GM23248 (cell line): ENCODE measurements at places on chromosomes 11 and 22. TPM values are rescaled to one million over a fixed set of nuclear protein-coding genes. Genes with fewer than 3 reads are reported as not detected.

The ST14 gene
- total RNA-seq: not detected in 2 replicates

The PRAME gene
- total RNA-seq: not detected in 2 replicates

The NEFH gene
- 0.51 and 0.65 TPM in 2 replicates for total RNA-seq

The GP1BB gene
- 7.1 and 10.2 TPM in 2 replicates for total RNA-seq

The APOL3 gene
- 5.5 and 6.2 TPM in 2 replicates for total RNA-seq

The DEPDC7 gene
- 4.8 and 5.3 TPM in 2 replicates for total RNA-seq

The HPX gene
- total RNA-seq: 0.22 and 1.1 TPM in 2 replicates

GRCh38 chr11:46125284-46125683 lies 4.0 kb upstream of the PHF21A start:
- DNase-seq: no peak

DNA sequence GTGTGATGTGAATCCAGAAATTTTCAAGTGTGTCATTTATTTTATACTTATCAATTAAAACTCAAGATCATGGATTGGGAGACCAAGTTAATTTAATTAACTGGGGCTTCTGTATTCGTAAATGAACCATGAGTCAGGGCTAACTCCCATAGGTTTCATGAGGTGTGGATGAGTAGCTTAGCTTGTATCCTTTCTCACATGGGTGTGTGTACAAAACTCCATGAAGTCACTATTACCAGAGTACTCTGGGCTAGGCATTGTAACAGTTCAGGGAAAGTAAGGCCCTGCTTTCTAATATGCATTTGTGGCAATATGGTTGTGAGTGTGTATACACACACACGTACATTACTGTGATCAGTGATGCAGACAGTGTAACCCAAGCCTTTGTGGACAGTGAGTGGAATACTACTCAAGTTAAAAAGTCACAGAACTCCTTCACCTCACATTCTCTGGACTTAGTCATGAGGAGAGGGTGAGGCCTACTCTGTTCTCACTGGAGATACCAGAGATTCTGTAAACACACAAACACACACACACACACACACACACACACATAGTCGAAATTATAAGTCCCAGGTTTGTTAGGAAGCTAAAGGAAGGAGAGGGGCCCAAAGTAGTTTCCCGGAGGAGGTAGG lies 3.5 kb downstream of the CNTF start:
- DNase-seq: peak; percentile 52

- peak; percentile 16 for DNase-seq
Observed at GRCh38 chr11:43366677-43367076, 8.0 kb downstream of the TTC17 start.

DNA sequence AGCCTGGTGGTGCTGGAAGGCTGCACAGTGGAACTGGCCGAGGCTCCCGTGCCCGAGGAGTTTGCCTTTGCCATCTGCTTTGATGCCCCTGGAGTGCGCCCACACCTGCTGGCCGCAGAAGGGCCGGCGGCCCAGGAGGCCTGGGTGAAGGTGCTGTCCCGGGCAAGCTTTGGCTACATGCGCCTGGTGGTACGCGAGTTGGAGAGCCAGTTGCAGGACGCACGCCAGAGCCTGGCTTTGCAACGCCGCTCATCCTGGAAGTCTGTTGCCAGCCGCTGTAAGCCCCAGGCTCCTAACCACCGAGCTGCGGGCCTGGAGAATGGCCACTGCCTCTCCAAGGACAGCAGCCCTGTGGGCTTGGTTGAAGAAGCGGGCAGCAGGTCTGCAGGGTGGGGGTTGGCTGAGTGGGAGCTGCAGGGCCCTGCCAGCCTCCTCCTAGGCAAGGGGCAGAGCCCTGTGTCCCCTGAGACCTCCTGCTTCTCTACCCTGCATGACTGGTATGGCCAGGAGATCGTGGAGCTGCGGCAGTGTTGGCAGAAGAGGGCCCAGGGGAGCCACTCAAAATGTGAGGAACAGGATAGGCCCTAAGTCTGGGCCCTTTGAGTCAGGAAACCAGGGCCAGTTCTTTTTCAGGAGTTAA lies 1.9 kb upstream of the SMDT1 start:
- no peak for DNase-seq

GRCh38 chr11:33379947-33380346 lies 122.8 kb downstream of the HIPK3 start:
- DNase-seq: no peak

DNA sequence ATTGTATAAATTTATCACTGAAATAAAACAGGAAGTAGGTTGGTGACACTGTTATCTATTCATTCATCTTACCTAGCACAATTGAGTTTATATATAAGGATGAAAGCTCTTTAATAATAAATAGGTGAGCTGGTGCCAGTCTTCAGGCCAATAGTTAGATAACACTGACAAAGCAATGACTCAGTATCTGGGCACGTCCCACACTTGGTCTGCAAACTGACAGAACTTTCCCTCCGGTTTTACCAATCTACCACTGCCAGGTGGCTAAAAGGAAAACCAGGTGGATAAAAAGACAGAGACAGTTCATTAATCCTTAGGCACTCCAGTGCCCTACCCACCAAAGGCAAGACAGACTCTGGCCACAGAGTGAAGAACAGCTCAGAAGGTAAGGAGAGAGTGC lies 17.6 kb downstream of the DDB1 start:
- no peak for DNase-seq

DNA sequence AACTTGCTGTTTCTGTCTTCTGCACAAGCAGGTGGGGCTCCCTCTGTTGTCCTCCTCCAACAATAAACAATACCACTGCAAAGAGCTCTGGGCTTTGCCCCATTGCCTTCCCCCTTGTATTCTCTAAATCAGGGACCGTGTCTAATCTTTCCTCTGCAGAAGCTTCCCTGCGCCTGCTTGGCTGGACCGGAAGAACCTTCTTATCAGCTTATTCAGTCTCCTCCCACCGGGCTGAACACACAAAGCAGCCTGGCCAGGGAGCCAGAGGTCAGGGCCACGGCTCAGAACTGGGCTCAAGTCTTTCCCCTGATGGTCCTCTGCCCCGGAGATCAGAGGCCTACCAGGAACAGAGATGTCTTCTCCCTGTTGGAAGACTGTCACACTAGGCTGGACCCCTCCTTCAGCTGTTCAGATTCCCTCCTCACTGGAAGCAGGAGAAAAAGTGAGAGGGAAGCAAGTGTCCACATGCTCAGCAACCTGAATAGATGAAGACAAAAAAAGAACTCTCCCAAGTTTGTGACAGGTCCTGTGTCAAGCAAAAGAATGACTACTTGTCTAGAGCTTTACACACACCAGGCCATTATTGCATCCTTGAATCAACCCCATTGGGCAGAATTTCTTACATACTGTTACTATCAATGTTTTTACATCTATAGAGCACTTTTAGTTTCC lies 63.7 kb downstream of the RAB30 start:
- no peak for DNase-seq

- DNase-seq: no peak
Observed at GRCh38 chr11:65474864-65475263, 24.0 kb upstream of the MALAT1 start.

DNA sequence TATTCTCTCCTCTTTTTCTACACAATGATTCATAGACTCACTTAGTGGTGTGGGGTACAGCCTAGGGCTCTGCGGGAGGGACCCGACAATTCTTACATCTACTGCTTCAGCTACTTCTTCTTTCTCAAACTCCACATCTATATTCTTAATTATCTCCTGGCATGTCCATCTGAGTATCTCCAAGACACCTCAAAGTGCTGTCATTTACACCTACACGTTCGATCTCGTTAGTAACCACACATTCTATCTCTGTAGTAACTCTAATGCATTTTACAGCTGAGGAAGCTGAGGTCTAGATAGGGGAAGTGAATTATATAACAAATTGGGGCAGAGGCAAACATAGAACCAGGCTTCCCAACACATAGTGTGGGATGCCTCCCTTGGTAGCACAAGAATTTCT lies 27.7 kb upstream of the RRM1 start:
- DNase-seq: no peak

- no peak for DNase-seq
Observed at GRCh38 chr22:33570110-33570509, 350.2 kb downstream of the LARGE1 start.

DNA sequence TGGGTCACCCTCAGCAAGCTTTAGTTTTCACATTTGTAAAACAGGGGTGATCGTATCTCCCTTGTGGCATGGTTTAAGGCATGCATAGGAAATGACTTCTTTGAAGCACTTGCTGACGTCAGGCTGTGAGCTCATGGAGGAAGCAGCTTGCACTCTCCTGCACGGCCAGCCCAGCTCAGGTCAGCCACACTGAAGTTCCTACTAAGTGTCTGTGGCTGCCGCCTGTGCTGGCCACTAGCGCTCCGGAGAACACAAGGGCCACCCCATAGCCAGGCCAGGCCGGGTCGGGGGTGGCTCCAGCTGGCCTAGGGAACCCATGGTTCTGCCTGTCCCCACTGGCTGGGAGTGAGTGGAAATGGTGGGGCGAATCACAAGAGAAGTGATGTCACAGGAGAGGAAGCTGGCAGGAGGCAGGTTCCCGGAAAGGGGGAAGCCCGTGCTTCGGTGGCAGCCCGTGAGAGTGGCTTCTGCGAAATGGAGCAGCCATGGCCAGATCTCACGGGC lies 28.2 kb downstream of the KCTD17 start:
- peak; percentile 59 for DNase-seq

GRCh38 chr22:17633217-17633997 lies 4.9 kb upstream of the ATP6V1E1 start:
- peak; percentile 67 for DNase-seq

DNA sequence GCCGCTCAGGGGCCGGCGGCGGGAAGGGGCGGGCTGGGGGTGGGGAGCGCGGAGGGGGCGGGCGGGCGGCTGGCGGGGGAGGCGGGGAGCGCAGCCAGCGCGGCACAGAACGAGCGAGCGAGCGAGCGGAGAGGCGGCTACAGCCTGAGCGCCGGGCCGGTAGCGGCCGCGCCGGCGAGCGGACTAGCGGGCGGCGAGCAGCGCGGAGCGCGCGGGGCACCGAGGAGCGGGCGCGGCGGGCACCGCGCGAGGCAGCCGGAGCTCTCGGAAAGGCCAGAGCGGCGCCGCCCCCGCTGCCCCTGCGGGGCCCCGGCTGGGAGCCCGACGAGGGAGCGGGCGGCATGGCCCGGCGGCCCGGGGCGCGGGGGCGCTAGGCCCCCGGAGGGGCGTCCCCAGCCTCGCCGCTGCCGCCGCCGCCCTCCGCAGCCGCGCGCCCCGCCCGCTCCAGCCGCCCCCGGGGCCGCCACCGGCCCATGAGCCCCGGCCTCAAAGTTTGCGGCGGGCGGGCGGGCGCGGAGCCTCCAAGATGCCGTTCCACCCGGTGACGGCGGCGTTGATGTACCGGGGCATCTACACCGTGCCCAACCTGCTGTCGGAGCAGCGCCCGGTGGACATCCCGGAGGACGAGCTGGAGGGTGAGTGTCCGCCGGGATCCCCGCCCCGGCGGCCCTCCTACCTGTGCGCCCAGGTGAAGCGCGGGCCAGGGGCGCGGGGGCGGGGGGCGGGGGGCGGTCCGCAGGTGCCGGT lies at the start of gene CABP7:
Gene CABP7, plus strand, starts transcription at position 105 of the 747 bp plus-strand sequence. Its CDS starts 422 bp downstream, at position 527.
- peak; percentile 33 for DNase-seq

DNA sequence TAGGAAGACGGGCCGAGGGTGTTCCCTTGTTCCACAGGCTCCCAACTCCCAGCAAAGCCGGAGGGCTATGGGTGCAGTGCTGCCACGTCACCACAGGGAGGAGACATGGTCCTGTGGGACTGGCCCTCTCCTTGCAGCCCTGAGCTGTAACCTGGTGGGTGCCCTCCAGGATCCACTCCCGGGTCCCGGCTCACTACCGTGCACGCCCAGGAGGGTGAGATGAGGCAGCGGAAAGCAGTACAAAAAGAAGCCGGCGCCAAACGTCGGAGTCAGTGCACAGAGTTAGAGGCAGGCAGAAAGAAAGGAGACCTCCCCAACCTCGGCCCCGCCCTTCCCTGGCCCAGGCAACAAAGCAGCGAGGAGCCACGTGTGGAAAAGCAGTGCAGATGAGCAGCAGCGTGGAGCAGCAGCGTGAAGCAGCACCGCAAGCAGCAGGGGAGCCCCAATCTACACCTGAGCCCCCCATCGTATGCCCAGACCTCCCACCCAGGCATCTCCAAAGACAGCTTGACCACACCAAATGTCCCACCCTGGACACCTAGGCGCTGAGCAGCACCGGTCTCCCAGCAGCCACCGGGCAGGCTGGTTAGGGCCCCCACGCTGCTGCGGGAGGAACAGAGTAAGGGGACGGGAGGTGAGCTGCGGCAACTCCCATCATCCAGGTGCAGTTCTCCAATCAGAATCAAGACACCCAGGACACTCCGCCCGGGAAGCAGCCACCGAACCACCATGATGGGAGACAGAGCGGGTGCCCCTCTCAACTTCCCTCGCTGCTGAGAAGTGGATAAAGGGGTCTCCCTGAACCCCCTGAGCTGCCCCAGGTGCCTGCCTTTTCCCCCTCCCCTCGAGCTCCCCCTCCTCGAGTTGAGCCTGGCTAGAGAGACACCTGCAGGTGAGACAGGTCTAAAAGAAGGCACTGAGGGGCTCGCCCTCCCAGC lies 28.8 kb downstream of the IGSF9B start:
- peak; percentile 84 for DNase-seq
